Left renal pelvis (tissue), 4 donors: ENCODE measurements at places on chromosomes 4 and X. TPM values are rescaled to one million over a fixed set of nuclear protein-coding genes. Genes with fewer than 3 reads are reported as not detected.

GAGE12H gene
- not detected for polyA plus RNA-seq

- DNase-seq = no peak
Measured at GRCh38 chr4:6894528-6895498, 14.8 kb upstream of the TBC1D14 start.

GPRASP2 gene
- polyA plus RNA-seq = 44.6 TPM

DNA sequence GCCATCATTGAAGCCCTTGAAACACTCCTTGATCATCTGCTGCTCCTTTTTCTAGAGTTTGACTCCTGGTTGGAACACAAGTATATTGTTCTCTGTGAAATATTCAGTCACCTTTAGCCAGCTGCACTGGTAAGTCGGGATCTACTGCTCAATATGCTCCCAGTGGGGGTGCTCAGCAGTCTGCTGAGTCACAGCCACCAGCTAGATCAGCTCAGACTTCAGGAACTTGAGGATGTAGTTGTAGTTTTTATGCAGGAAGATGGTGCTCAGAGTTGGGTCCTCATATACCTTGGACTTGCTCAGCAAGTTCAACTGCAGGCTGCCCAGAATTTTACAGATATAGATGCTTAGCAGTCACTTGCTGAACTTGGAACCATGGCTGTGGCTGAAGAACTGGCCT lies 202.5 kb upstream of the RPL34 start:
- no peak for DNase-seq

GRCh38 chr4:52098618-52099017 lies 47.5 kb downstream of the SPATA18 start:
- no peak for DNase-seq

DNA sequence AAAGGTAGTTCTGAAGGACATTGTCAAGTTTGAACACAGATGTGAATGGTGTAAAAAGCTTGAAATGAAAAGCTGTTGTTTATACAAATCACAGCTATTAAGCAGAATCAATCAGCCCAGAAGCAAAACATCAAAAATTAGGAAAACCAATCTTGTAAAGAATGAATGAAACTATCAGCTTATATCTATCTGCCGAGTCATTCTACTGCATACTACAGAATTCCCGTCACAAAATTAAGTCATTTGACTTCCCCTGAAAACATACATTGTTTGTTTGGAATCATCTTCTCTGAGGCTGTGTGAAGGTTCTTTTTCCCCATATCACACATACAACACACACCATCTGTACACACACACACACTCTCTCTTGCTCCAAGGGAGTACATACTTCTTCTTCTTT lies 80.3 kb downstream of the RFC1 start:
- DNase-seq = no peak

GRCh38 chrX:16756724-16757123 lies 29.5 kb upstream of the TXLNG start:
- no peak for DNase-seq

GRCh38 chrX:22088326-22088725 lies 56.2 kb downstream of the PHEX start:
- DNase-seq = no peak

GRCh38 chr4:103204111-103204510 lies 6.0 kb upstream of the CENPE start:
- no peak for DNase-seq

GRCh38 chrX:72346302-72346949 lies 40.7 kb upstream of the CITED1 start:
- DNase-seq = no peak

DNA sequence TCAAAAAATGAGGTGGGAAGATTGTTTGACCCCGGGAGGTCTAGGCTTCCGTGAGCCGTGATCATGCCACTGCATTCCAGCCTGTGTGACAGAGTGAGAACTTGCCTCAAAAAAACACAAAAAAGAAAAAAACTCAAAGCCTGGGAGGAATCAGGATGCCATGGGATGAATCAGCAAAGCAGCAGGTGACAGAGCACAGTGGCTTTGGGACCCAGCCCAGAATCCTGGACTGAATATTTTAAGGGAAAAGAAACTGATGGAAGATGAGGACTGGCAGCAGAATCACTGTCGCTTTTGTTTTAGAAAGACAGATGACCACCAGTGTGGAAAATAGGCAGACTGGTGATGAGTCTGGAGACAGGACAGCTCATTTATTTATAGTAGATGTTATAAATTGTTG lies 16.6 kb downstream of the S100G start:
- no peak for DNase-seq

GRCh38 chr4:132333724-132334047 lies 815.4 kb upstream of the PCDH10 start:
- DNase-seq = no peak

GRCh38 chrX:154650221-154650510 lies 3.2 kb downstream of the CTAG2 start:
- no peak for DNase-seq

DNA sequence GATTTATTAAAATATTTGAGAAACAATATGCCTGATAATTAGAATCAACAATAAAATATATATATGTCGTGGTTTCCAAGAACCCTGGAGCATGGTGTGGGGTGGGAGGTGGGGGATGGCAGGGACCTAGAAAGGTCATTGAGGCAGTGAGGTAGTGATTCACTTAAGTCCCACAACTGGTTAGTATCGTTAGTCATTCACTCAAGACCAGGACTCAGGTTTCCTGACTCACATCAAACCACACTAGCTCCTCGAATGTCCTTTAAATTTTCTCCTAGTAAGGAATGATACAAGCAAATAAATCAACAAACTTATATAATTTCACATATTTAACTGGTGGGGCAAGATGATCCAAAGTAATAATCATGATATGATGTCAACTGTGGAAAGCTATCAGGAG lies 158.8 kb upstream of the AADAT start:
- DNase-seq = no peak

- DNase-seq = no peak
Measured at GRCh38 chrX:114500622-114501021, 83.3 kb upstream of the HTR2C start.

GRCh38 chr4:40980318-40980883 lies 230.6 kb downstream of the NSUN7 start:
- DNase-seq = no peak

DNA sequence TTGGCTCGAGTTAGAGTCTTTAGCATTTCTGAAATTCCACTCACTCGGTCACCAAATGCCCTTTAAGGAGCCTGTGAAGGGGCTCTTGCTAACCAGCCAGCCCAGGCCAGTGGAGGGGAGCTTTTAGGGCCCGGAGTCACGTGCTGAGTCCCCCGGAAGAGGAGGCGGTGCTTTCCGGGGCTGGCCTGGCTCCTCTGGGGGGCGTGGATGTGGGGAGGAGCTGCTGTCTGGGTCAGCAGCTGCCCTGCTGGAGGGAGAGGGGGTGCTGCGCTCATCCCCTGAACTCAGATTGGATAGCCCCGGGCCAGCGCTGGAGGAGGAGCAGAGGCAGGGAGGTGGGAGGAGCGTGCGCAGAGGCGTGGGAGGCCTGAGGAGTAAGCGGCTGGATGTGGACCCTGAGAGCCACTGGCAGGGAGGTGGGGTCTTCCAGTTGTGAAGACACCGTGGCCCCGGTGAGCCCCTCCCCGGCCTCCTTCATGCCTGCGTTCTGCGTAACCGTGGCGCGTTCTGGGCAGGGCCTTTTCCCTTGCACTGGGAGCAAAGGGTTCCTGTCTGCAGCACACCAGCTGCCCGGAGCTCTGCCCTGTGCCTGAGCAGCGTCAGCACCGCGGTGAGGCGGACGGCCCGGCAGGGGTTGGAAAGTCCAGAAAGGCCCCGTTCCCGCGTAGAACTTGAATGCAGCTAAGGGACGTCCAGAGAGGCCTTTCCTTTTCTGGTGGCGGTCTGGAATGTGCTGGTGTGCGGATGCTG lies 19.7 kb downstream of the MAEA start:
- peak; percentile 84 for DNase-seq
